ENCODE measurements at places on chromosomes 11 and 22.

DNA sequence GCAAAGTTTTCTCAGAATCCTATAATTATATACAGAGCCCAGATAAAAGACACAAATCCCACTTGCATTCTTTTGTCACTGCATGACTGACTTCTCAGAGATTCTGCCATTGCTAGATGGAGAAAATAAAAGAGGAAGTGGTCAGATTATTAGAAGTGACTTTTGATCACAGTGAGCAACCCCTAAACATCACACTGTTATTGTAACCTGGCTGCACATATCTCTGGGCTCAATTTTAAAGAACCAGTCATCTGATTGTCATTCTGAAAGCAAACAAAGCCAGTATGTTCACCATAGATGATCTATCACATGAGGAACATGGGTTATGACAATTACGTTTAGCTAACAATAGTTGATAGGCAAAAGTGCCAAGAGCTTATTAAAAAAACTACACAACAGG, 47.8 kb downstream of the COPB1 start:
- no peak for DNase-seq

- no peak for DNase-seq
These were observed 425.5 kb downstream of the BRD1 start for GRCh38 chr22:49402169-49402568.

DNA sequence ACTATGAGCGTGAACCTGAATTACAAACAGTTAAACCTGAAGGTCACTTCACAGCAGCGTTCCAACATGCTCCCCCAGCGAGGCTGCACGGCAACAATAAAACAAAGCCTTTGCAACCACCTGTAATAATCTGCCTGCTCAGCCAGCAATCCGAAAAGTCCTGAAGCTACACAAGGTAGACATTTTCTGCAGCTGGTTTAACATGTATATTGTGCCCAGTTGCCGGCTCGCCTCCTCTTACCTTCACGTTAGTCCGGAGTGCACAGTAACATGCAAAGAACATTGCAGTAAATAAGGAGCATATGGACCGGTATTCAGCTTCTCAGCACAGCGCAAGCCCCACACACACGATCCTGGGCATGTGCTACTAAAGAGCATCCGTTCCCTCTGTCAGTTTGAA, 704.3 kb downstream of the DLG2 start:
- DNase-seq: no peak

DNA sequence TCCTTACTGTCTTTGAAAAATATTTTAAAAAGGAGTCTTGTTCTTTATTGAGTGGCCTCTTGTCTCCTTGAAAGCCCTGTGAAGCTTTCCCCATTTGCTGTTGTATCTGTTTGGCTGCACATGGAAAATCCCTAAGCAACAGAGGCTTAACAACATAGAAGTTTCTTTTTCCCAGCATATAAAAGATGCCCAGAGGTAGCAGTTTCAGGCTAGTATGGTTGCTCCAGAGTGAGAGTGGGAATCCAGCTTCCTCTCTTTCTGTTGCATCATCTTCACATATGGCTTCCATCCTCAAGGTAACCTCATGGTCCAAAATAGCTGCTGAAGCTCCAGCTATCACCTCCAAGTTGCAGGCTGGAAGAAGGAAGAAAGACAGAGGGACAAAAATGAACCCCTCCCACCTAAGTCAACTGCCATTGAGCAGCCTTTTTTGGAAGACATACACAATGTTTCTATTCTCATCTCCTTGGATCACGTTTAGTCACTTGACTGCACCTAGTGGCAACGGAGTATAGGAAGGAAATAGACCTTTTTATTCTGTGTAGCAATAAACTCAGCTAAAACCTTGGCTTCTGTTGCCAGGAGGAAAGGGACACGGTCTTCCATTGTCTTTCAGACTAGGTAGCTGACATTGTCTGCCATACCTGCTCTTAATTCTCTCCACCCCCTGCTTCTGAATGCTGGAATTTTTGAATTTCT, 5.3 kb downstream of the CSF2RB start:
- no peak for DNase-seq

- DNase-seq: no peak
These were observed 2.5 kb downstream of the CDC42EP2 start for GRCh38 chr11:65317025-65317786.

DNA sequence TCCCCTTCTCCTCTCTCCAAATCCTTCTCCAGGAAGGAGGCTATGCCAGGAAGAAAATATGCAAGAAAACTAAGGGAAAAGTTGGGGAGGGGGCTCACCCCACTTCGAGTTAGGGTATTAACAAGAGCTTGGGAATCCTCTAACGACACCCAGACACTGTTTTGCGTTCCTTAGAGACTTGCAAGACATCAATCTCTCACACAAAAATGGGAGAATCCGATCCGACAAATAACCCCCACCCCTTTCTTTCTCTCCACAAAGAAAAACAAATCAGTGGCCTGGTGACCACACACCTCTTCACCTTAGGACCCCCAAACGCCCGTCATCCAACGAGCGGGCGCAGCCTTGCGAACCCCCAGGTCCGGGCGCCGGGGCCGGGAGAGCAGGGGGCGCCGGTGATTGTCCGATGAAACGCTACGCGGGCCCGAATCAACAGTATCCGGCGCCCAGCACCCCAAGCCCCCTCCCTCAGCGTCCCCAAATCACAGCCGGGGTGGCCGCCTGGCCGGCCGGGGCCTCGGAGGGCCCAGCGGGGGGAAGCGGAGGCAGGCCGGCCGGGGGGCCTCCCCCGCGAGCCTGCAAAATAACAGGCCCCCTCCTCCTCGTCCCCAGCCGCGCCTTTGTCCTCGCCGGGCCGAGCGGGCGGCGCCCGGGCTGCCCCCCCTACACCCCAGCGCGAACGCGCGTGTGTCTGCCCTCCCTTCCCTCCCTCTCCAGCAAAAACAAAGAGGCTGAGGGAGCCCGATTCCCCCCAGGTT, 690 bp downstream of the CSNK1E start:
- peak; percentile 57 for DNase-seq

DNA sequence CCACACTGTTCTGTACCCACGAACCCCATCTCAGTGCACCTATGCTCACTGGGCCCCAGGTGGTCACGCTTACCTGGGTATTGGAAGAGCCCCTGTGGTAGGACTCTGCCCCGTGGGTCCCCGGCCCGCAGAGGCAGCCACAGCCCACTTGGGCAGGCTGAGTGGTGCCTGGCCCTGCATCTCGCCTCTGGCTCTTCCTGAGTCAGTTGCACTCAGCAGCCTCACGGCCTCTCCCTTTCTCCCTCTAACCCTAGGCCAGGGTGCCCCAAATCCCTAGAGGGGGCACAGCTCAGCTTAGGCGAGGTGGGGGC, 9.7 kb downstream of the CRELD2 start:
- DNase-seq: no peak

- DNase-seq: no peak
These were observed 52.2 kb downstream of the C22orf42 start for GRCh38 chr22:32106930-32107329.

DNA sequence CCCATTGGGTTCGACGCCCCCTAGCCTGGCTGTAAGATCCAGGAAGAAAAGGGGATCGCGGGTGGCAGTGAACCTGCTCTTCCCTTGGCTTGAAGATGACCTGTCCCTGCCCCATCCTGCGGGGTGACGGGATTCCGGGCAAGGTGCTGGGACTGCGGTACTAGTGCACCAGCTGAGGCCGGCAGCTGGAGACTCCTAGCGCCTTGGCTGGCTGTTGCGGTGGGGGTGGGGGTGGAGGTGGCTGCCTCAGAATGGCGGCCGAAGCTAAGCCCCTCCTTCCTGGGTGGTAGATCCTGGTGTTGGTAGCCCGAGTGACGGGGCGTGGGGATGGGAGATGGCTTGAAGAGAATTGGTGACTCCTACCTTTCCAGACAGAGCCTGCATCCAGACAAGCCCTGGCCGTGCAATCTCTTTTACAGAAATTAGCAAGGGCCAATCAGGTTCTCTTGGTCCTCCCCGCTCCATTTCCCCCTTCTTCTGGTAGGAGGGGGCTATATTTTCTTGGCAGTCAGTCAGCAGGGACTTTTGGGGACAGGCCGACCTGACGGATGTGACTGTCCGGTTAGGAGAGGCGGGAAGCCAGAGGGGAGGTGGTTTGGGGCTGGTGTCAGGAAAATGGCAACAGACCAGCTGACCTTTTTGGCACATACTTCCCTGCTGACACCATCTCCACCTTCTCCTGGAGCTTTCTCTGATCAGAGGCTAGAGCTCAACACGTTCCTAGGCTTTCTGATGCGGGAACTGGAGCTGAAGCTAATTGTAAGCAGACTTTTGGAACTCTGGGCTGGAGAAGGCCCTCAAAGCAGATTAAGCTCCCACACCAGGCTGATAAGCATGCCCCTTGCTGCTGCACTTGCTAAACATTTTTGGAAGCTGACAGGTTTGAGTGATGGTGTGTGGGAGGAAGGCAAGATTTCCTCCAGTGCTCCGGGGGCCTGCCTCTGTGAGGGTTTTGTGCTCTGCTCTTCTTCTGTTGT, 2.0 kb downstream of the NAV2 start:
- DNase-seq: peak; percentile 29

DNA sequence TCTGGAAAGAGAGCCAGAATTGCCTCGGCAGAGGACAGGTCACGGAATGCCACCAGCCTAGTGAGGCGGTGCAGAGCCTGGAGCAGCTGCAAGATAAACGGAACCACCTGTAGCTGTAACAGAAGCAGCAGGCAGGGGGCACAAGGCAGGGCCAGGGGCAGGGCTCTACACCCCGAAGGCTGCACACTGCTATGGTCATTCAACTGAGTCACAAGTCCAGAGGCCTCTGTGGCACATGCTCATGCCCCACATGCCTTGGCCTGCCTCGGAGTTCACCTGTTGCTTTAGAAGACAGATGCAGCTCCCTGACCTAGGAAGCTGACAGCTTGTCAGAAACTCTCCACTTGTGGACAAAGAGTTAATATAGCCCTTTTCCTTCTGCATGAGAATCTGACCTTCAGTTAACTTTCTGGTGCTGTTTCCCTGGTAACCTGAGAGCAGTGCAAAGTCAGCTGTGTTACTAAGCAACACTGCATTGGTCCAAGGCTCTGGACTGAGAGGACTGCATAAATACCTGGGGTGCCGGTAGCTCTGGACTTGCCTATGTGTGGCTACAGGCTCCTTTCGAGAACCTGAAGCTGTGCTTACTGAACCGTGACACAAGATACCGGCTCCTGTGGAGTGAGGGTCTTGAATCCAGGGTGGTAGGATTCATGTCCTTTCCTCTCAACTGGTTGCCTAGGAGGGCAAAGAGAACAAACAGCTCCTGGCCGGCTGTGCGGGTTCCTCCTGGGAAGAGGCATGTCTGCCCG, 10.5 kb downstream of the COMMD9 start:
- no peak for DNase-seq

- DNase-seq: no peak
These were observed 30.7 kb downstream of the FGF4 start for GRCh38 chr11:69744435-69744834.

DNA sequence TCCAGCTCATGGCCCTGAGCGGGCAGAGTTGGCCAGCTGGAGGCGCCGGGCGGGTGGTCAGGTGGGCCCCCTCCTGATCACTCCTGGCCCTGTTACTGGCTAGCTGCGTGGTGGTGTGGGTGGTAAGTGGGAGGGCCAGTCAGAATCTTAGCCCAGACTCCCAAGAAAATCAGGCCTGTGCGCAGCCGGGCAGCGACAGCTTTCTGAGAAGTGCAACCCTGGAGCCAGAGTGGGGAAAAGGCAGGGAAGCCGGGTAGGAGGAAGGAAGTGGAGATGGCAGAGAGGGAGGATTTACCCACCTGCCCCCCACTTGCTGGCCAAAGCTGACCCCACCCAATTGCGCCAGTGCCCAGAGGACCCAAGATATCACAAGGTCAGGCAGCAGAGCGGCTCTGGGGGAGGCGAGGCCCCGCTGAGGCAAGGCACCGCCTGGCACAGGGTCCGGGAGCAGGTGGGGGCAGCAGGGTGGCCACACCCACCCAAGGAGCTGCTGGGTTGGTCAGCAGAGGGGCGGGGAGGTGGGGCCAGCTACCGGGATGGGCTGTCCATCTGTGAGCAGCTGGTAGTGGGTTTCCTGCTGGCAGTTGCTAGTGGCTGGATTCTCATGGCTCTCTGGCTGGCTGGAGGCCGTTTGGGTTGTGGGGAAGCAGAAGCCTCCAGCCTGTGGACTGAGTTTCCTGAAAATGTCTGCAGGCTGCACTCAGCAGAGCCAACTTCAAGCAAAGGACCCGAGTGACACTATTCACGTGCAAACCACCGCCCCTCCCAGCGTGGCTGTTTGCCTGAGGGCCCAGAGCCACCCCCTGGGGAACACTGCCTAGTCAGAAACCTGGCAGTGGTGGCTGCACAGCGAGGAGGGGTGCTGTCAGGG, 196.4 kb downstream of the IGLL1 start:
- DNase-seq: peak; percentile 27

DNA sequence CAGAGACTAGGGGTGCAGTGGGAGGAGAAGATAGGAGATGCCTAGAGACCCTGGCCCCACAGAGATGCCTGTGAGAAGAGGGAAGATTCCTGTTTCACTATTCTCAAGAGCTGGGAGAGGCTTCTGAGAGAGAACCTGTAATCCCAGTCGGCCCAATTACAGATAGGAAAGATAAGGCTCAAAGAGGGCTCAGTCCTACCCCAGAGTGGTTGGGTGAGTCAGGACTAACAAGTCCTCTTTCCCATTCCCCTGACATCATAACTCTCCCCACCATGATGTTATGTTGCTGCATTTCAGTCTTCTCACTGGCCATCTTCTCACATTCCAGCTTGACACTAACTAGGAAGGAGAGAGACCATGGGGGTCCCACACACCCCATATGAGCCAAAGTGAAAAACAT, 17.9 kb downstream of the ARHGEF12 start:
- DNase-seq: no peak

DNA sequence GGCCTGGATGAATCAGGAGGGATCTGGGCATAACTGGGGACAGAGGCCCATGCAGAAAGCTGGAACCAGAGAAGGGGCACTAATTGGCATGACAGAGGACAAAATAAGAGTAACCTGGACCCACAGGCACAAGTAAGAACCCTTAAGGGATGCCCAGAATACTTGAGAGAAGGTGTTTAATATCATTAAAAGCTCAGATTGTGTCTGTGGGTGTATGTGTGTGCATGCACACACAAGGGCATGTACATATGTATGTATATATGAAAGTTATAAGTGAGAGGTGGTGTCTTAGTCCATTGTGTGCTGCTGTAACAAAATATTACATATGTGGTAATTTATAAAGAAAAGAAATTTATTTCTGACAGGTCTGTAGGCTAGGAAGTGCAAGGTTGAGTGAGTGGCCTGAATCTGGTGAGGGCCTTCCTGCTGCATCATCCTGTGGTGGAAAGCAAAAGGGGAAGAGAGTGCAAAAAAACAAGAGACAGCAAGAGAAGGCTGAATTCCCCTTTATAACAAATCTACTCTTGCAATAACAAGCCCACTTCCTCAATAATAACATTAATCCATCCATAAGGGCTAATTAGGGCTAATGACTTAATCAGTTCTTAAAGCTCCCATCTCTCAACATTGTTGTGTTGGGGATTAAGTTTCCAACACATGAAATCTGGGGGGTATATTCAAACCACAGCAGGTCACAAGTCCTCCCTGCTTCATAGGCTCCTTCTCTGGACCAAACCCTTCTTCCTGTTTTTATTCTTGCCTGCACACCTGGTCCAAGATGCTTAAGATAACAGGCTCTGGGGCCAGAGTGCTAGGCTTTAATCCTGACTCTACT, 68.3 kb upstream of the POU2AF2 start:
- no peak for DNase-seq

DNA sequence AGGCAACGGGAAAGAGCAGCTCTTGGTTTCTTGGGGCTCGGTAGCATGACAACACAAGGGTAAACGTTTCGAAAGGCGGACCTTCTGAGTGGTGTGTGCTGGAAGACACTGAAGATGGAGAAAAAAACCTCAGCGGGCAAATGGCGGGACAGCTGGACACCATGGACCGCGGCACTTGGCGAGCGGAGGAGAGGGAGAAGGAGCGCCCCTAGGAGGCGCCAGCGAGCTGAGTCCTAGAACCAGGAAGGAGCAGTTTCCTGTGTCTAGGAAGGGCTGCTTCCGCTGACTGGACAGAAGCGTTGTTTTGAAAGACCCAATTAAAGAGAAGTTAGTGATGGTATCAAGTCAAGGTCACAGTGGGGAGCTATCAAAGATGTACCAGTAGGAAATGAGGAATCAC, 44.0 kb upstream of the OPCML start:
- DNase-seq: no peak
